ENCODE measurements at places on chromosomes 1 and 21.

- no peak for DNase-seq
Measured at GRCh38 chr1:159214149-159214760, 9.6 kb downstream of the ACKR1 start.

DNA sequence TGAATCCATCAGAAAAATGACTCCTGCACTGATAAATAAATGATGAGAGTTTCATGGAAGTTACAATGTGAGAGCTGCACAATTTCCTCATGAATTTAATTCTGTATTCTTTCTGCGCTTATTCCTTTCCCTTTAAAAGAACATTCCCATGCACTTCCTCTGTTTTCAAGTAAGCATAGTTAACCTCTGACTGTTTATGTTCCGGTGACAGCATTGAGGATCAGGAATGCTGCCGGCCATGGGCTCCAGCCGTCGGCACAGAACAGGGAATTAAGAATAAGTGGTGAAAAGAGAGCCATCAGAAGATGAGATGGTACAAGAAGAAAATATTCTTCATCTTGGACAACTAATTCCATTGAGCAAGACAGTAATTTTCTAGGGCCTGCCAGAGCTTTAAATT lies 65.3 kb downstream of the SUSD4 start:
- no peak for DNase-seq

DNA sequence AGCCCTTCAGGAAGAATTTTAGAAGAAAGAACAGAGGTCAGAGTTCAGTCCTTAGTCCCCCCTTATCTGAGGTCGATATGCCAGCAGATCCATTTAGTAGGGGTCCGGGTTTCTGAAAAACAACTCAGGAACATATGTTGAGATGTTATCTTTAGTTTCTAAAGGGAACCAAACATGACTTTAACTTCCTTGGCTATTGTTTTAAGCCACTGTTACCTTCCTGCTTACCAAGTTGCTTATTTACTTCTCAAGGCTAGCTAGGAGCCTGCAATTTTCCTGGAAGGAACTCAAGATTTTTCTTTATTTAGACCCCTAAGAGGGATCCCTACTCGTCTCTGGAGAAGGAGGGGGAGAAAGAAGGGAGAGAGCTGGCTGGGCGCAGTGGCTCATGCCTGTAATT lies 54.3 kb downstream of the KCNC4 start:
- no peak for DNase-seq

DNA sequence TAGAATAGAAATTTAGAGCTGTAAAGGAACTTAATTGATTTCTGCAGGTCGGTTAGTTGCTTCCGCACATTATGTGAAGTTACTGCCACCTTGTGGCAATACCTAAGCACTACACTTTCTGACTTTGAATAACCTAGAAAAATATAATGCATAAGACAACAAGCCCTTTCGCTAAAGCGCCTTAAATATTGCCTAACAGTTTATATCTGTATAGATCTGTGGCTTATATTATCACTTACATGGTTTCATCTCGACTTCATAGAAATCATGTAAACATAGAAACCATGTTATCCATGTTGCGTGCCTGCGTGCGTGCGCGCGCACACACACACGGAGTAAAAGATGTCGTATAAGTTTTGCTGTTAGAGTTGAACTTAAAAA lies 10.9 kb upstream of the IFI16 start:
- peak; percentile 30 for DNase-seq

DNA sequence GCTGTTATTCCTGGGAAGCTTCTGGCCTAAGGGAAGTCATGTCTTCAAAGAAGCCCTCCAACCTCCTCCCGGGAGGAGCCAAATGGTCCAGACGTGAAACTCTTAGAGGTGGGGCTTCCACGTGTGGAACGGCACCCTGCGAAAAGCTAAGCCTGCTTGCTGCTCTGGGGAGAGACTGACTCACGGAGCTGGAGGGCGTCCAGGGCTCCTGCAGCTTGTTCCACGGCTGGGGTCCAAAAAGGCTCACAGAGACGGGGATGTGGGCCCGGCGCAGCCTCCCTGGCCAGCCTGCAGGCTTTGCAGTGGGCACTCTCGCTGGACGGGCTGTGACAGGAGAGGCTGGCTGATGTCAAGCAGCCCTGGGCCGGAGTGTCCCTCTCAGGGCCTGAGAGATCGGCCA lies 105.1 kb downstream of the COLGALT2 start:
- no peak for DNase-seq

DNA sequence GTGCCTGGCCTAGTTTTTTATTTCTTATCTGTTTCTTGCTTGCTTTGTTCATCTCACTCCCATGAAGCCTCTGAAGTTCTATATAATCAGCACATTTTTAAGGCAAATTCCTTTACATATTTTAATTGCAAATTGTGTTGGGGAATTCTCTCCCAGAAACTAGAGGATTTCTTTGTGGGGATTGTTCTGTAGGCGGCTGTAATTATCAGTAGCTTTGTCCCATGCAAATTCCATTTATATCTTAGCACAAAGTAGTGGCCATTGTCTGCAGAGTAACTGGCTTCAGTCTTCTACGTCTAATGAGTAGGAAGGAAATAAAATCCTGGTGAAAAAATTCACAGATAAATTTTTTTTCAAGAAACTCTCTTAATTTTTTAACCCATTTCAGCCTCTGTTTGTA lies 35.7 kb downstream of the CLEC20A start:
- no peak for DNase-seq

GRCh38 chr1:116334868-116335635 lies 38.0 kb upstream of the ATP1A1 start:
- no peak for DNase-seq

DNA sequence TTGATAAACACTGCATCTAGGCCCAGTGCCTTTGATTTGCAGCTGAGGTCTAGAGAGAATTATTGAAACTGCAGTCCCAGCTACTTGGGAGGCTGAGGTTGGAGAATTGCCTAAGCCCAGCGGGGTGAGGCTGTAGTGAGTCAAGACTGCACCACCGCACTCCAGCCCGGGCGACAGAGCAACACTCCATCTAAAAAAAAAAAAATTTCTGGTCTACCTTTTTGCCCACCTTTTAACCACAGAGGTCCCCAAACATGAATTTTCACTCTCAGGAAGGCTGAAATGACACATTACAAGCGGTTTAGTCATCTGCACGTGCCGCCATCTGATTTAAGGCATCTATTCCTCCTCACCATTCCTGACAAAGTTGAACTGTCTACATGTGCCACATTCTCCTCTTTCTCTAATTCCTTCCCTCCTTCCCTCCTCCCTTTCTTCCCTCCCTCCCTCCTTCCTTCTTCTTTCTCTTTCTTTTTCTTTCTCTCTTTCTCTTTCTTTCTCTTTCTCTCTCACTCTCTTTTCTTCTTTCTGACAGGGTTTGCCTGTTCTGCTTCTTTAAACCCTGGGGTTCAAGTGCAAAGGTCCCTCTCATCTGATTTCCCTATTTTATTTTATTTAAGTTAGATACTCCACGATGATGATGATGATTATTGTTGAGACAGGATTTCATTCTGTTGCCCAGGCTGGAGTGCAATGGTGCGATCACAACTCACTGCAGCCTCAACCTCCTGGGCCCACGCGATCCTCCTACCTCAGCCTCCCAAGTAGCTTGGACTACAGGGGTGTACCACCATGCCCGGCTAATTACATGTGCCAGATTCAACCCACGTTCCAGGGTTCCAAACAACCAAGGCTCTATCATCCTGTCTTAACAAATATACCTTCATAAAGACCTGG lies 3.0 kb upstream of the SOD1 start:
- no peak for DNase-seq

DNA sequence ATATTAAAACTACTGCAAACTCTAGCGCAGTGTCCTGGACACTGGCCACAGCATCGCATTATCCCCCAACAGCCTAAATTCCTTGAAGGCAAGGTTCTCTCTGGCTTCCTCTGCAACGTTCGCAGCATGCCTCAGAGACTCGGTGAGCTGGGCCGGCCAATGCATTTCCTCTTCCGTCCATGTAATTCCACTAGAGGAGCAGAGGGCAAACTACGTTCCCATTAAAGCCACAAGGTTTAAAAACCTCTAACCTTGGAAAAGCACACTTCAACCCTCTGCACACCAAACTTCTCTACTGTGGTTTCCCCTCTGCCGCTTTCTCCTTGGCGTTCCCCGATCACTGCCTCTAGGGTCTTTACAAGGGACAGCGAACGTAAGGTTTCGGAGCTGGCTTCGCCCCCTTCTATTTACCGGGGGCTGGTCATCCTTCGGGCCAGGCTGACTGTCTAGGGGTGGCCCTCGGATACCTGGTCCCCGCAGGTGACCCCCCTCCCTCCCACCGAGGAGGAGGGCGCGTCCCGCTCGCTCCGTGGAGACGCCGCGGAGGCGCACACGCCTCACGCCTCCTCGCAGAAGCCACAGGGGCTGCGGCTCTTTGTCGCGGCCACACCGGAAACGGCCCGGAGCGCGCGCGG lies 456 bp upstream of the SMYD2 start:
- no peak for DNase-seq

- DNase-seq = no peak
Measured at GRCh38 chr1:40646315-40646714, 19.2 kb downstream of the RIMS3 start.

GRCh38 chr1:84603941-84604830 lies 29.9 kb upstream of the CTBS start:
- no peak for DNase-seq

DNA sequence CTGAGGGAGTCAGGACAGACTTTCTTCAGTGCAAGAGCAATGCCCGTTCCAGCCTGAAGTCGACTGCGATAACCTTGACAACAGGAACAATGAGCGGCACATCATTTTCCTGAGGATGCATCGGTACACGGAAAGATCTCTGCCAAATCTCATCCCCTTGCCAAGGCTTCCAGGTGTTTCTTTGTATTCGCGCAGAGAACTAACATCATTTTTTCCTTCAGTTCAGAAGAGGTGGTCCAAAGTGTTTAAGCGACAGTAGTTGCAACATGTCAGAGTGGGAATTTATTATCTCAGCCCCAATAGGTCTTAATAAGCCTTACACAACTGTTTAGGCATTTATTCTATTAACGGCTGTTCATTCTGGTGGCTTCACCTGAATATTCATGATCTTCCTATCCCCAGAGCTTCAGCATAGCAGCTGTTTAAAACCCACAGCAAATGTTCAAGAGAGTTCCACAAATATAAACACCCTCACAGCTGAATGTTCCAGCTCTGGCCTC lies 129.7 kb upstream of the NFIA start:
- no peak for DNase-seq

DNA sequence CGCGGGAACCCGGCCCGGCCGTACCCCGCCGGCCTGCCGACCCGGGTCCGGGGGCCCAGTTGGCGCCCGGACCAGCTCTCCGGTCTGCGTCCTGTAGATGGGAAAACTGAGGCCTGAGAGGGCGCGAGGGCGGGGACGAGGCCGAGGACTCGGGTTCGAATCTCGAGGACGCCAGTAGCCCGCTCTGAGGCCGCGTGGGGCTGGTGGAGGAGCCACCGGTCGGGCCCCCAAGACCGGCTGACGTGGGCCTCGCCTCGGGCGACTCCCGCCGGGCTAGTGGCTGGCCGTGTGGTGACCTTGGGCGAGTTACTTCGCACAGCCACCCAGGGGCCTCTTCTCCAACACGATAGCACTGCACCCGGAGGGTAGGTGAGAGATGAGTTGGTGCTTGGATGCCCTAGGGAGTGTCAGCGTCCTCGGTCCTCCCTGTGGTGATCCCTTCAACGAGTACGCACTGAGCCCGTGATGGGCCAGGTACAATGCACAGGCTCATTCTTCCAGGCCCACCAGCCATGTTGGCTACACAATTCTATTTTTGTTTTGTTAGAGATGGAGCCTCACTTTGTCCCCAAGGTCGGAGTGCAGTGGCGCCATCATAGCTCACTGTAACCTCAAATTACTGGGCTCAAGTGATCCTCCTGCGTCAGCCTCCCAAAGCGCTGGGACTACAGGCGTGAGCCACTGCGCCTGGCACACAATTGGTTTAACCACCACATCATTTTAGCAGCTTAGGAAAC lies 404 bp upstream of the SCMH1 start:
- no peak for DNase-seq

DNA sequence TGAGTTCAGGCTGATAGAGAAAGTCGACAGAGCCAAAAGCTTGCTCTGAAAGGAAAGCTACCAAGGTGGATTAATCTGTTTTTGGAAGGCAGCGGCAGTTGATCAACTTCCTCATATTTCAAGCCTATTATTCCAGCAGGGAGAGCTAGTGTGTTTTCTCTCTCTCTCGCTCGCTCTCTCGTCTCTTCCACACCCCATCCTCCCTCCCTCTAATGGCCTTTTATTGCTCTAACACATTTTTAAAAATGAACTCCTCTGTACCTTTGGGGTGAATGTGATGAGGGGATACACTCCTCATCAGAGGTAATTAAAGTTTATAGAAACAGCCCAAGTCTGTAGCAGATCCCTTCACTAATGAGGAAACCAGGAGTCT lies 126.4 kb downstream of the CLIC6 start:
- DNase-seq = no peak

DNA sequence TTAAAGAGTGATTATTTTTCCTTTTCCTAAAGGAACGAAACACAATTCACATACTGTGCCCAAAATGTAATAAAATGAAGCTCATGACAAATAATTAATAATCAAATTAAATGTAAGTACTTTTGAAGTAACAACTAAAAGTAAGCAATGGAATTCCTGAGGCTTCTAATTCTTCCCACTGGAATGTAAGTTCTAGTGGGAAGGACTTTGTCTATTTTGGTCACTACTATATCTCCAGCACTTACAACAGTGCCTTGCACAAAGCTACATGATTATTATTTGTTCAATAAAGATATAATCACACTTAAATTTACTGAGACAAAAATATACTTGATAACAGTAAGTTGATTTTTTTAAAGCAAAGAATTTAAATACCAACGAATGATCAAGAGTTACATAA lies 128.8 kb downstream of the COQ8A start:
- DNase-seq = no peak

GRCh38 chr1:210233216-210233494 lies 559 bp downstream of the SERTAD4 start:
- no peak for DNase-seq

- no peak for DNase-seq
Measured at GRCh38 chr1:164716992-164717703, 158.2 kb downstream of the PBX1 start.

DNA sequence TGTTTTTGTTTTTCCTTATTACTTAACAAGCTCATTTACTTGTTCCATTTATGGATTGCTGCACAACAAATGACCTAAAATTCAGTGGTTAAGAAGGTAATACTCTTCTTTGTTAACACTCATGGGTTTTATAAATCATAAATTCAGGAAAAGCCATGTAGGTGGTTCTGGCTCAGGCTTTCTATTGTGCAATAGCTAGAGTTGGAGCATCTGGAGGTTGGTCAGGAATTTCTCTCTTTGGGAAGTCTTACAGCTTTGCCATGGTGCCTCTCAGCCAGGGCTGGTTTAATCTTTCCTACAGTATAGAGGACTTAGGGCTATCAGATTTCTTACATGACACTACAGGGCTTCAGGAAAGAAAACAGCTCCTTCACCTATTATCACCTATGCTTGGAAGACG lies 1677.1 kb downstream of the KCNT2 start:
- no peak for DNase-seq

- DNase-seq = no peak
Measured at GRCh38 chr1:85132078-85132720, 68.6 kb downstream of the SYDE2 start.

- DNase-seq = no peak
Measured at GRCh38 chr21:30839304-30839703, 9.7 kb upstream of the KRTAP7-1 start.

- DNase-seq = no peak
Measured at GRCh38 chr1:239815074-239815473, 276.6 kb upstream of the FMN2 start.
